Stimulated activated CD4-positive, alpha-beta T cell treated with anti-CD3 and anti-CD28 coated beads, Interleukin-1b, Interleukin-23, amount 100 ng/mL, for 4 hours (primary cell): ENCODE measurements at places on chromosomes 7 and 10.

DNA sequence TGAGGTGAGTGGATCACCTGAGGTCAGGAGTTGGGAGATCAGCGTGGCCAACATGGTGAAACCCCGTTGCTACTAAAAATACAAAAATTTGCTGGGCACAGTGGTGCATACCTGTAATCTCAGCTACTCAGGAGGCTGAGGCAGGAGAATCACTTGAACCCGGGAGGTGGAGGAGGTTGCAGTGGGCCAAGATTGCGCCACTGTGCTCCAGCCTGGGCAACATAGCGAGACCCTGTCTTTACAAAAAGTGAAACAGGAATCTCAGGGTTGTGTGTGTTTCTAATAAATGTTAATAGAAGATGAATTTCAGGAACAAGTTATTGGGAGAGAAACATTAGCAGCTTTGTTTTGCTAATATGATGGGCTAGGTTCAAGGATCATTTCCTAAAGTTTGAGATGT, 19.9 kb downstream of the PPP2R2D start:
- DNase-seq, result no peak

GRCh38 chr10:80459047-80459865, 5.1 kb downstream of the TSPAN14 start:
- DNase-seq, result peak; percentile 50

- DNase-seq, result no peak
Observed at GRCh38 chr7:115662676-115663075, 367.9 kb downstream of the TFEC start.

- no peak for DNase-seq
Observed at GRCh38 chr7:155685070-155685790, 40.8 kb downstream of the RBM33 start.

DNA sequence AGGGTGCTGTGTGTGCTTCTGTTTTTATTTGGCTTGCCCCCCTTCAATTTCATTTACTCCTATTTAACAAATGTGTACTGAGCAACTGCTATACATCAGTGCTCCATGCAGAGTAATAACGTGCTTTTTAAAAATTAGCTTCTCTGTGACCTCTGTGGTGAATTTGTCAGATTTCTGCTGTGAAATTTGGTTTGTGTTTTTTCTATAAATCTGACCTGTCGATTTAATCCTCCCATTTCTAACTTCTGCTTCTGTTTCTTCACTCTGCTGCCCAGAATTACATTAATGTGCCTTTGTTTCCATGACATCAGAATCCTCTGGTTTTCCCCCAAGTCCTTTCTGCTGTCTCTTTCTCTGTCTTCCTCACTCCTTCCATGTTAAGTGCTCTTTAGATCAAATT, 123.8 kb upstream of the CACNA2D1 start:
- DNase-seq, result no peak

DNA sequence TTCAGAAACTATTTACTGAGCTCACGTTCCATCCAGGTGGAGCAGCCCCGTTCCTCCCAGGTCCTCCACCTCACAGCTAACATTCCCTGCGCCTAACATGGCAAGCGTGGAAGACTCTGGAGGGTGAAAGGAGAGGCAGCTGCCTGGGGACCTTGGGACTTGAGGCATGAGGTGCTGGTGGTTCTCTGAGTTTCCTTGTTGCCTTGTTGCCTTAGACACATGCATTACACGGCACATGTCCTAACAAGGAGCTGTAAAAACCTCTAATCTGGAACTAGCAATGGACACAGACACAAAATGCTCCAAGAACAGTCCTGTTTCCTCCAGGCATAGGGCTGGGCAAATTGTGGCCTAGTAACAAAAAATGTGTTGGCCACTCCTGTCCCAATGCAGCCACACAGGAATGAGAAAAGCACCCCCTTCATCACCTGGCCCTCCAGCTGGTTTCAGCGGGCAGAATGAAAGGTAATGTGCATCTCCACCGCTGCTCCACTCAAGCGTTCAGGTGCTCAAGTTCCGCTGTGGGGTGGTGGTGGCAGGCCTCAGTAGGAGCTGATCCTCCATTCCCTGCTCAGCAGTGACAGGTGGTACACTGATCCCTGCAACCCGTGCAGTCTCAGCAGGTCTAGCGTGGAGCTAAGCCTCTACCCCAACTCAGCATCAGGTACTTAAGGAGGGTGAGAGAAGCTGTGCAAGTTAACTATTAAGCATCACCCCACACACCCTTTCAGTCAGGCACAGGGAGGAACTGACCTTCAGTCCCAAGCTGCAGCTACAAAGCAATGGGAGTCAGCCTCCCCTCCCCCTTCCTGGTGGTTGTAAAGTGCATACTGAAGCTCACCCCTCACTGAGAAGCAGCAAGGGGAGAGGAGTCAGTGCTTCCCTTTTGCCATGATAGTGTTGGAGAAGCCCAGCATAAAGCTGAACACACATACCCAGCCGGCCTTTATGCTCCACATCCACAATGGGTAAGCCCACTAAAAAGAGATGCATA, 382.8 kb downstream of the SDK1 start:
- no peak for DNase-seq

- no peak for DNase-seq
Observed at GRCh38 chr10:7986851-7987250, 67.6 kb upstream of the GATA3 start.

- DNase-seq, result no peak
Observed at GRCh38 chr10:125828311-125828710, 5.0 kb downstream of the BCCIP start.

GRCh38 chr10:113313048-113313602, 239.7 kb upstream of the HABP2 start:
- DNase-seq, result no peak

GRCh38 chr10:132062116-132062515, 3.6 kb upstream of the JAKMIP3 start:
- no peak for DNase-seq

GRCh38 chr7:135257-135653, 57.1 kb upstream of the FAM20C start:
- DNase-seq, result no peak

- no peak for DNase-seq
Observed at GRCh38 chr10:18737841-18738240, 78.6 kb downstream of the ARL5B start.

DNA sequence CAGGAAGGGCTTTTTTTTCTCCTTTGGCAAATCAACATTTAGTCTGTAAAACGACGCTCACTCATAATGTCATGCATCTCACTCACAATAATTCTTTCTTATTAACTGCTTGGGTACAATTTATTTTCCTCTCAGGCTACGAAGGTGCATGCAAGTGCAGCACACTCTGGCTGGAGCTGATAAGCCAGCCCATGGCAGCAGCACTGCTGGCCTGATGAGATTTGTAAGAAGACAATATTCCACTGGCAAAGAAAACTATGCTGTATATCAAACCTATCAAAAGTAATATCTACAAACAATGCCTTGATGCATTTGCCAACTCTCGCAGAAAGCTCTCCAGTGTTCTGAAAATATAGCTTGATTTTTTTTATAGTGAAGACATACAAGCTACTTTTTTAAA, 170.0 kb upstream of the PHF14 start:
- no peak for DNase-seq

GRCh38 chr7:1741751-1742554, 71.9 kb downstream of the ELFN1 start:
- no peak for DNase-seq

GRCh38 chr7:33534833-33535232, 370.5 kb upstream of the BMPER start:
- no peak for DNase-seq

GRCh38 chr10:131210181-131210580, 101.3 kb downstream of the TCERG1L start:
- no peak for DNase-seq

DNA sequence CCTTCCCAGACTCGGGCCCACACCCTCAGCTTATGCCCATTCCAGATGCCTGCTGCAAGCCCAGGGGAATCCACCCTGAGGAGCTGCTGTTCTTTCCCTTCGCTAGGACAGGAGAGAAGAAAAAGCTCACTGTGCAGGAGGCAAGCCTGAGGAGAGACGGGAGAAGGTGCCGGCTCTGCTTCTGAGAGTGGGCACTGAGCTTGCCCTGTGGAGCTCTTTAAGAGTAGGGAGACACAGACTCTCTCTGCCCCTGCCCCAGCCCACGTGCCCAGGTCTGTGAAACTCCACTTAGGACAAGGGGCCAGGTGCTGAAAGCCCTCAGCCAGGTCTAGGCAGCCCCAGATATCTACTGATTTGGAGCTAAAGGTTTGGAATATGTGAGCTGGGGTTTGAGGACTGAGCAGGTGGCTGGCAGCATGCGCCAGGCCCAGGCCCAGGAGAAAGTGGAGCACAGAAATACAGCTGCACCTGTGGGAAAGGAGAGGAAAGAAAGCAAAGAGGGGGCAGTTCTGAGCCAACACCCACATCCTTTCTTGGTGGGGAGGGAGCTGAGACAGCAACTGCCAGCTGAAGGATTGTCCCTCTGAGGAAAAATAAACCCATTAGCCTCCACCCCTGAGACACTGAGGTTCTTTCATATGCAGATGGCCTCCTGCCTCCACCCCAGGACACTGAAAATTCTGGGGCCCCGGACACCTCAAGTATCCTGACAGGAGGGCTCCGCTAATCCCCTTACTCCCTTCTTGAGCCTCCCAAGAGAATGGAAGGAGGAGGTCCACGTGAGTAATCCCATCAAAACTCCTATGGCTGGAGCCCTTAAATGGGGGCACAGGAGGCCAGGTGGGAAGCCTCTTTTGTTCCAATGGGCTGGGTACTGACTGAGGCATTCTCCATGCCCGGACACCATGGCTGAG, 7.3 kb downstream of the POLL start:
- DNase-seq, result no peak

DNA sequence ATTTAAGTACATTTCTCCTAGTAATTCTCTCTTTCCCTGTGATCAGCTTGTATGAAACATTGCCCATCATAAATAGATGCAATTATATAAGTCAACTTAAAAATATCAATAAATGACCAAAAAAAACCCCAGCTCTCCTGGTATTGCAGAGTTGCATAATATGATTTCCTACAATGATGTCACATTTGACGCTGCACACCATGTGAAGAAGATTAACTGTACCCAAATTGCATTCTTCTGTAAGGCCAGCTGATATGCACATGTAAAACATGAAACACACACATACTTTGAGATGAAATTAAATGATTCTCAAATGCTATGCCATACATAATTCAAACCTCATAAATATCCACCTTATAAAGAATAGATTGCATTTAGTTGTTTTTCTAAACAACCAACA, 115.5 kb downstream of the AGMO start:
- no peak for DNase-seq

DNA sequence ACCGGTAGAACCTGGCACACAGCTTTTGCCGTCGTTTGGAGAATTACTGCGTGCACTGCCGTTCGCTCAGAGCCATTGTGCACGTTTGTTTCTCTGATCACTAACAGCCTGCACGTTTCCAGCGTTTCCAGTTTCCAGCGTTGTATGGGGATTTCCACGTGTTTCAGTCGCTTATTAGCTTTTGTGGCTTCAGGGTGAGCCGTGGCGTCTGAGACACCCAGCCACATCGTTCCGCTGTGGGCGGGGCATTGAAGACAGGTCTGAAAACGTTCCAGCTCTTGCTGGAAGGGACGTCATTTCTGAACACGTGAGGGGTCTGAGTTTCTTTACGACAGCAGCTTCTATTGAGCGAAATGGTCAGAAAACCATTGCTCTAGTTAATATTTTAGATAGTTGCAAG, 164.8 kb downstream of the DNAJB6 start:
- no peak for DNase-seq

- no peak for DNase-seq
Observed at GRCh38 chr7:939843-940242, 14.6 kb downstream of the ADAP1 start.

DNA sequence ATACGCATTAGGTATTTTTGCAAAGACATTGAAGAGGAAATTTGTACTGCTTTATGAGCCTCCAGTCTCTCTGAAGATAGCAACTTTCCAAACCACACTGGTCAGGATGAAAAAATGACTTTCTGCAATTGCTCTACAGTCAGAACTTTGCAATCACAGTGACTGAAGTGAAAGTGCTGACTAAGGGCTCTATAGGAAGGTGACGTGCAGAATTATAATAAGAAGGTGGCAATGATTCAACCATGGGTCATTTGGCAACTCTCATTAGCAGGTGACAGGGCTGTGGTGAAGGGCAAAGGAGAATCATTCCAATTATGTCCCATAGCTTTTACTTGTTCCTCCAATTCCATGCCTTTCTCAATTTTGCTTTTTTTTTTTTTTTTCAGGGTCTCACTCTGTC, 311.0 kb downstream of the ANKRD30A start:
- DNase-seq, result no peak

- no peak for DNase-seq
Observed at GRCh38 chr7:142450206-142450605, 192.3 kb upstream of the PRSS58 start.

- no peak for DNase-seq
Observed at GRCh38 chr7:42735081-42735480, 176.8 kb downstream of the C7orf25 start.

GRCh38 chr10:85597006-85597405, 769.6 kb downstream of the GRID1 start:
- DNase-seq, result no peak

GRCh38 chr10:92740762-92741161, 51.0 kb downstream of the HHEX start:
- DNase-seq, result no peak

GRCh38 chr7:45026984-45027773, 27.2 kb downstream of the CCM2 start:
- DNase-seq, result no peak

GRCh38 chr7:36300696-36301350, 88.8 kb upstream of the ANLN start:
- no peak for DNase-seq

DNA sequence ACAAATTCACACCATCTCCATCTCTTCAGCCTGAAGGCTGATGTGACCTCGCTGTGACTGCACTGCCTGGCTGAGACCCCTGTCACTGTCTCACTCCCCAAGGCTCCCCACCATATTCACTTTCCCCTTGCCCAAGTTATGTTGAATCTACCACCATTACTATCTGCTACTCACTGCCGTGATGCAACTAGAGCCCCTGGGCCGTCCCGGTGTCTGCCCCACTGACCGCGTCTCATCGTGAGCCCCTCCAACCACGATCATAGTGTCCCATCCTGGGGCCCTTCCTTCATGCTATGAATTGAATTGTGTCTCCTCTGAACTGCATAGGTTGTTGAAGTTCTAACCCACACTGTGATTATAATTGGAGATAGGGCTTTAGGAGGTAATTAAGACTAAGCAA, 71.9 kb upstream of the CHST15 start:
- DNase-seq, result no peak

DNA sequence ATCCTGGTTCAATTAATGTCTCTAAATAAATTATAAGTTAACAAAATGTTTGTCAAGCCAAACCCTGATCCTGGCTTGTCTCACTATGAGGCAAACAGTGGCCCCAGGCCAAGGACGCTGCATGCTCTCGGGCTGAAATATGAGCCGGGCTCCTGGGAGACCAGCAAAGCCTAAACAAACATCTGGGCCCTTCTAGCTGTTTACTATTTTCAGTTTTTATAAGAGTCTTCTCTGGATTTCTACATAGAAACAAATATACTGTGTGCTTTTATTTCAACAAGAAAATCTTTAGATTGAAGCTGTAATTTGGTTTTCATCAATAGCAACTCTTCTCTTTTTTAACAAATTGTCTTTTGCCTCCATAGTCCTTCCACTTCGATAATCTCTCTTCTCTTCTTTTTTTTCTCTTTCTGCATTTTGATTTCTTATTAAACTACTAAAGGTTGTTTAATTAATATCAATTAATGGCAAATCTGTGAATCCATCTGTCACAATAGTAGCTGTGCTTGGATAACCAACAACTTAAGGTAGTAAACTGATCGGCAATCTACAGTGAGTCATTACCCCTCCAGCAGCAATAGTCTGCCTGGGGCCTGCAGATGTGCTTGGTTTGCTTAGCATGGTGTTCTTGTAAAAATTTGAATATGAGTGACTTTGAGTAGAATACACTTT, 83.3 kb upstream of the DNAJC1 start:
- no peak for DNase-seq

- DNase-seq, result no peak
Observed at GRCh38 chr10:24360282-24361127, 151.6 kb downstream of the KIAA1217 start.
